Vagina (tissue), 2 donors: ENCODE measurements at places on chromosomes 3 and 15. TPM values are rescaled to one million over a fixed set of nuclear protein-coding genes. Genes with fewer than 3 reads are reported as not detected.

GRCh38 chr15:65373163-65373651 lies 4.6 kb downstream of the IGDCC3 start:
- no peak for DNase-seq

DNA sequence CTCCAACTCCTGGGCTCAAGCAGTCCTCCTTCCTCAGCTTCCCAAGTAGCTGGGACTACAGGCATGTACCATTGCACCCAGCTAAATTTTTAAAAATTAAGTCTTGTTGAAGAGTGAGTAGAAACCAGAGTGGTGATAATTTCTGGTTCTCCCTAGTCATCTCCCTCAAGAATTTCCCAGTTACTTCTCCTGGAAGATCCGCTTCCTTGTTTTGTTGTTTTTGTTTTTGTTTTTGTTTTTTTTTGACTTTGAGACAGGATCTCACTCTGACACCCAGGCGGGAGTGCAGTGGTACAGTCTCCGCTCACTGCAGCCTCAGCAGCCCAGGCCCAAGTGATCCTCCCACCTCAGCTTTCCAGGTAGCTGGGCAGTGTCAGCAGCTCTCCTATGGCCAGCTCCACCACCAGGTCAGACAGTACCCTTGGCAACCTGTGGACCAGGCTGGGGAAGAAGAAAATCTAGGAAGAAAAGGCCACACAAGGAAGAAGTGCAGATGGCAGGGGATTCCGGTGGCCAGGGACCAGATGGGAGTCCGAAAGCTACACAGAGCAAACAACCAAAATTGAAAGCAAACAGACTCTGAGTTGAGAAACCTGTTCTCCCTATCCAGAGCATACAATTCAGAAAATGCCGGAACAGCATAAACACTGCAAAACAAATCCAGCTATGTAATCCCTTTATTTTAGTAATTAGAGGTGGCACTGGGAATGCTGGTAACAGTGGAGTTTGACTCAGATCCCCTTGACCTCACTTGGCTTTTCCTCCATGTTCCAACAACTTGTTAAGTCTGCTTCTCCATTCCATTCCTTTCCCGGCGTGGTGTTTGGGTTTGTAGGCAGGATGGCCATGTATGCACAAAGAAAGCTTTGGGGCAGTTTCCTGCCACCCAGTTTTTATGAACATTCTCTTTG lies 266.6 kb upstream of the CTDSPL start:
- no peak for DNase-seq

- no peak for DNase-seq
Measured at GRCh38 chr15:64762546-64762945, 12.8 kb downstream of the RBPMS2 start.

DNA sequence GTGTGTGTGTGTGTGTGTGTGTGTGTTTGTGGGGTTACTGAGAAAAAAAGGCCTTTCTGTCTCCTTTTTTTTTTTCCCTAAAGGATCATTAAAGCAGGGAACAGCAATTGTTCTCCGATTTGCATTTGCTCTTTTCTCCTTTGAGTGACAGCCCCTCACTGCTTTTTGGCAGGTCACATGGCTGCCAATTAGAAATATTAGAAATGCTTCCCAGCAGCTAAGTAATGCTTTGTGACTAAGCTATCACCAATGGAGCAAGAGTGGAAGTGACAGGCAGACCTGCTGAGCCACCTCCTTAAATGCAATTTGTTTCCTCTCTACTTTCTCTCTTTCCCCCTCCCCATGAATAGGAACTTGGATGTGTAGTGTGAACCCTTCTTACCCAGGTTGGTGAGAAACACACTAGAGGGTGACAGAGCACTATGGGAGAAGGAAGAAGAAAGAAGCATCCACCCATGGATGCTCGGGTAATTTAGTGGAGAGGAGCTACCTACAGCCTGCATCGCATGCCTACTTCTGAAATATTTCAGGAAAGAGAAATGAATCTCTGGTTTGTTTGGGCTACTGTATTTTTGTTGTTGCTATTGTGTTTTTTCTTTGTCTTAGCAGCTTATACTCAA lies 165.2 kb upstream of the PDZRN3 start:
- DNase-seq = no peak

GRCh38 chr3:165797551-165797950 lies 39.7 kb downstream of the BCHE start:
- no peak for DNase-seq

The LRRK1 gene
- total RNA-seq = 21.1 TPM

The GLDN gene
- 5.9 TPM for total RNA-seq

GRCh38 chr3:72426618-72427397 lies 421.4 kb downstream of the SHQ1 start:
- no peak for DNase-seq

DNA sequence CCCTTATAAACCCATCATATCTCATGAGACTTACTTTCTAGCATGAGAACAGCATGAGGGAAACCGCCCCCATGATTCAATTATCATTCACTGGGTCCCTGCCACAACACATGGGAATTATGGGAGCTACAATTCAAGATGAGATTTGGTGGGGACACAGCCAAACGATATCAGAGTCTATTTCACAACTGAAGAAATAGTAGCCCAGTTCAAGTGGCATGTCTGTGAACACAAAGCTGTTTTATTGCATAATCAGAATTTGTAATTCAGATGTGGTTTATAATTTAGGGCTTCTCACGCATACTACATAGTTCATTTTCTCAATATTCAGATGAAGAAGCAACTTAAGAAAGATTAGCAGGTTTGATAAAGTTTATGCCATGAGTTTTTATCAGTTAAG lies 1188.0 kb upstream of the ALCAM start:
- DNase-seq = no peak

GRCh38 chr3:68802111-68802870 lies 130.1 kb downstream of the TAFA4 start:
- no peak for DNase-seq

The WDR48 gene
- total RNA-seq = 43.7 TPM

GRCh38 chr3:157639756-157640426 lies 136.7 kb upstream of the VEPH1 start:
- DNase-seq = no peak

- no peak for DNase-seq
Measured at GRCh38 chr3:191076903-191077552, 122.0 kb upstream of the OSTN start.

The ST8SIA2 gene
- total RNA-seq = not detected

The TMEM40 gene
- total RNA-seq = 31.7 TPM

The ASB14 gene
- not detected for total RNA-seq

DNA sequence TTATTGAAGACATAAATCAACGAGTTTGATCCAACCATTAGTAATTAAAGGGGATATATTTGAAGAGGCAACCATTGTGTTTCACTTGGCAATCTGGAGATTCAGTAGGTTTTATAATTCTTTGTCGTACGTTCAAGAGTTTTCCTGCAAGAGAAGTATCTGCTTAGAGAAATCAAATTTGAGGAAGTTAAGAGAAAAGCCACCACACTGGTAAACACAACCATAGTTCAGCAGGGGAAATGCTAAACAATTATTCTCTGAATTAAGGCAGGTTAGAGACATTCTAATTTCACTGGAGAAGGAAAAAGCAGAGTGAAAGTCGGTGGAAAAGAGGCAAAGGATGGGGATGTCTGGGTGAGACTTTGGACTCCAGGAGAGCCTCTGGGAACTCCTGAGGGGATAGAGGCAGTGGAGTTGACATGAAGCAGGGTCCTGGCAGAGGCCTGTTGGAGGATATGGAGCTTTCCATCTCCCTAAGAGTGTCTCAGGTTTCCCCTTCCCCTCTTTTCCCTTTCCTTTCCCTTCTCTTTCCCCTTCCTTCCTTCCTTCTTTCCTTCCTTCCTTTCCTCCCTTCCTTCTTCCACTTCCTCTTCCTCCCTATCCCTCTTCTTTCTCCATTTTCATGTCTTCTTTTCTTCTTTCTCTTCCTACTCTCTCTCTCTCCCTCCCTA lies 26.5 kb downstream of the SPINK8 start:
- no peak for DNase-seq
